Renal cortex interstitium (tissue), 15 donors: ENCODE measurements at places on chromosomes 7 and 10. TPM values are rescaled to one million over a fixed set of nuclear protein-coding genes. Genes with fewer than 3 reads are reported as not detected.

The DMTF1 gene
- 176 TPM for polyA plus RNA-seq

The CADPS2 gene
- 54.7 TPM for polyA plus RNA-seq

DNA sequence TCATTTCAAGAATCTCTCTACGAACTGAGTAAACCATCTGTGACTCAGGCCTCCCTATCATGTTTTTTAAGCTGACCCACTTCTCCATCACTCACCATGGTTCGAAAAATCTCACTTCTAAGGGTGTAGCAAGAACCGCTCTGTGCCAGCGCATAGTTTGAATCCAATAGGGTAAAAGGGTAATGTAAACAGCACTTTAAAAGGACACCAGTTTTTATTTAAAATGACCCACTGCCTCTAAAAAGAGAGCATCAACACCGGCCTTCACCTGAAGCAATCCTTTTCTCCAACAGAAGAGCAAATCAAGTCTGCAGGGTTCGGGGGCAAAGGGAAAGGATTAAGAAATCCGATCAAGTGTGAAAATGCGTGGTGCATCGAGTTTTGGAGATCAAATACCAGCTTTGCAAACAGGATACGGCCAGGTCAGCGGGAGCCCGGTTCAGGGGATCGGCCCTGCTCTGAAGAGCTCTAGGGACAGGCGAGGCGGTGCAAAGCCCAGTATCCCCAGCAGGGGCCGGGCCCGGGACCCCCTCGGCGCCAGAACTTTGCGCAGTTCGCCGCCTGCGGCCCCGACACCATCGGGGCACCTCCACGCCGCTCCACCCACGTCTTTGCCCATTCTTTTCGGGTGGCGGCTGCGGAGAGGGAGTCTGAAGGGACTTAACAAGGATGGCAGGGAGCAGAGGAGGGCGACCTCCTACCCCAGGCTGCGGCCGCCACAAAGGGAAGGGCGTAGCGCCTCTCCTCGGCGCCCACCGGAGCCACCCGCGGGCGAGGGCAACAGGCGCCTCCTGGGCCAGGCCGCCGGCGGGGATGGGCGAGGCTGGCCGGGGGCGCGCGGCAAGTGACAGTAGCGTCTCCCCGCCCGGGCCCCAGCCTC, 842 bp downstream of the NMT2 start:
- peak; percentile 50 for DNase-seq

DNA sequence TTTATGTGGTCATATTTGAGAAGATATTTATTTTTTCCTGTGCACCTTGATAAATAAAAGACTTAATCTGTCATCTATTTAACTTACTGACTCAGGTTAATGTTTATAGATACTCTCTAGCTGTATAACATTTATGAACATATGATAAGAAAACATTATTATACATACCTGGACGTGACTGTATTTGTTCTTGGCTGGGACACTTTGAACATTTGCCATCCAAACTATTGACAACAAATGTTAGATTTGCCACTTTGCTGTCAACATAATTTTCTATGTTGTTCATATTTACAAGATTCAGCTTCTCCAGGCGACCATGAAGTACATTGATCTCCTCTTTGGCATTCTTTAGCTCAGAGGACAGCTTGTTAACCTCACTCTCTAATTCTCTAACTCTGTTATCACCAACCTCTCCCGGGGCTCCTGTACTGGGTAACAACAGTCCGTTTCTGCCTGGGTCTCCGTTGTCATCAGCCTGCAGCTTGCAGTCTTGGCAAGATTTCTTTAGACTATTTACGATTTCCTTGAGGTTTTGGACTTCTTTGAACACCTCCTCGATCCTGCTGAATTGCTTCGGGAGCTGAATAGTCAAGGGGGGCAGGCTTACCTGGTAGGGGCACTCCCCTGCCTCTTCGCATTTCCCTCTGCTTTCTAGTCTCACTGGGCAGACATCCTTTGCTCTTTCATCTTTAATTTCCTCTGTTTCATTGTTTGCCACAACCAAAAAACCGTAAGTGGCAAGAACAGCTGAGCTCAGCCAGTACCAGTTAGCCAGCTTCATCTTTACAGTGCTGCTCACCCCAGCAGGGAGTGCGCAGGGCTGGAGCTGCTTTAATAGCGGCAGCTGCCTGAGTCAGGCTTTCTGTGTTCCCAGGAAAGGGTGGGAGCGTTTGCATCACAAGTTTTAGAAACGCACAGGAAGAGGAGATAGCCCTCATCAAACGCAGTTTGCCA, at the start of gene FGL2:
Gene FGL2, minus strand, starts transcription at position 807 of the 954 bp plus-strand sequence. Its CDS starts 26 bp downstream, at position 781.
- DNase-seq = no peak

DNA sequence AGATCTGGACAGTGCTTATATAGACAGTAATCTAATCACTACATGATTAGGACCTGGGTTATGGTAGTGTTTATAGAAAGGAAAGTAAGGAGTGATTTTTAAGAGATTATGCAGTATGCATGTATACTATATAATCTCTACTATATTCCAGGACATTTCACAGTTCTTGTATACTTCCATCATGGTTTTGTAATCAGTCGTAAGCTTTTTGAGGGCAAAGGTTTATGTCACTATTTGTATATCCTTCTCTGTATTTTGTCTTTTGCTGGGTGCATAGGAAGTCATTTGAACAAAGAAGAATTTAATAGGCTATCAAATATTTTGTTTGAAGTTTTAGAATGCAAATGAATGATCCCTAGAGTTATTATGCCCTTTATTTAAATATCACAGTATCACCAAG, 39.2 kb downstream of the RSBN1L start:
- DNase-seq = no peak

DNA sequence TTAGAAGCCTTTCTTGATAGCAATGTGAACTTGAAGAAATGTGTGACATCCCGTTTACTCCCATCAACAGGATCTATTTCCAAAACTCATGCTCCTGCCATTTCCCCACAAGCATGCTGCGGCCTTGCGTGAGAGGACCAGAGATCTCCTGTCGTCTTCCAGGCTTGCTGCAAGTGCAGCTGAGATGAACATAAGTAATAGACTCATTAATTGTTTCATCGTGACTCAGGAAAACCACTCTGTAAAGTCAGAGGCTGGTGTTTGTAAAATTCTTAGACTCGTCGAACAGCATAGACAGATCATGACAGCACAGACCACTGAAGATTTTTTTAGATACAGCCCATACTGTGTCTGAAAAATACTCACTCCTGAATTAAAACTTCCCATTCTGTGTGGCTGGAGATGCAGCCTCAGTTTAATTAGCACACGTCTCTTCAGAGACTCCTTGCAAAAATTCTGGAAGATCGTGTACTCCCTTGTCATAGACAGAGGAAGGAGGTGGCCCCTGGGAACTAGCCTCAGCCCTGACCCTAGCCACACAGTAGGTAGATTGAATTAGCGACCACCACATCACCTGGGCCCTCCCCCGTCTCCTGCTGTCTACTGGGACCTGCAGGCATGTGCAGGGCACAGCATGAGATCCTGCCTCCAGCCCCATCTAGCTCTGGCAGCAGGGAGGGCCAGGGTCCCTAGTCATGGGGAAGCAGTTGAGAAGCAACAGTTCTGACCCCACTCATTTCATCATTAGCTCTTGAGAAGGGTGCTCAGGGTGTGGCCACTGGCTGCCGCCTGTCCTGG, 226.0 kb downstream of the CELF2 start:
- no peak for DNase-seq

DNA sequence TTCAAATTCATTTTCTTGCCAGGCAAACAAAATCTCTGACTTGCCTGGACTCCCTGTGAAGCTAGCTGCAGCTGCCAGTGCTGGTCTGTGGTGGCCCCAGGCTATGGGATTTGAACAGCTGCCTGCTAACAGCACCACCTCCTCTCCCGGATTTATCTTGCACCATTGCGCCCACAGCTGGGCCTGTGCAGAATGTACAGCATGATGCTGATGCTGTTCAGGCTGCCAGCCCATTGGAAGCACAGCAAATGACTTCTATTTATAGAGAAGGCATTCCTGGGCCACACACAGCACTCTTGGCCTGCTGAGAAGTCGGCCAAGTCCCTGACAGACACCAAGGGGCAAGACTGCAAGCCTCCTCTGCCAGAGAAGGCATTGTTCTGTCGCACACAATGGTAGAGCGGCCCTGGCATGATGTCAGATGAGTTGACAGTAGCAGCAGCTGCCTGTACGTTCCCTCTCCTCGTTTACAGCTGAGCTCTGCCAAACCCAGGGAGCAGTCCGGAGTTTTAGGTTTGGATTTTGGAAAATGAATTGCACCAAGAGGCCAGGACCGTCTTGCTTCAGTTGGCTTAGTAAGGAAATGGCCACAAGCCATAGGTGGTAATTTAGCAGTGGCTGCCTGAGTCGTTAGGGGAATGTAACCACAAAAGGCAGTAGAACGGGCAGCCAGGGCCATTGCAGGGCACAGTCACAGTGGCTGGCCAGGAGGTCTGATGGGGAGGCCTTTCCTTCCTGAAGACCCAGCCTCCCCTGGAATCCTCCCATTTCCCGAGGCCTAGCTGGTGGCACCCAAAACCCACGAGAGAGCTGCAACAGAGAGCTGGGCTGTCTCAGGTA, 38.5 kb downstream of the MTURN start:
- no peak for DNase-seq

GRCh38 chr7:69966766-69967591, 368.7 kb downstream of the AUTS2 start:
- DNase-seq = peak; percentile 53

- DNase-seq = no peak
Observed at GRCh38 chr10:105017691-105018090, 376.6 kb downstream of the SORCS3 start.
